ENCODE measurements at places on chromosomes 16 and 17.

DNA sequence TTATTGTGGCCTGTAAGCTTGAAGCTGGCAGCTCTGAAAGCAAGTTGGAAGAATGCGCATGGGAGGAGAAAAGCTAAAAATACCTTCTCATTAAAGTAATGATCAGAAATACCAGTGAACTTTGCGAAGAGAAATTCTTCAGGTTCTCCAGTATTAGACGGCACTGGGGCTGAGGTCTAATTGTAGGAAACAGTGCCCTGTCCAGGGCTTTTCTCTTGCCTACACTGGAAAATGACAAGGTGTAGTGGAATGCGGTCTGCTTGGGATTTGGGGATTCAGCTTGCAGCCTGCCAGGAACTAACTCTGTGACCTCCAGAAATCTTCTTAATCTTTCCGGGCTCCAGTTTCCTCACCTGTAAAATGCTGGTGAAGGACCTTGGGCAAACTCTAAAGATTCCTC, 53.3 kb upstream of the KCNJ16 start:
- no peak for DNase-seq

DNA sequence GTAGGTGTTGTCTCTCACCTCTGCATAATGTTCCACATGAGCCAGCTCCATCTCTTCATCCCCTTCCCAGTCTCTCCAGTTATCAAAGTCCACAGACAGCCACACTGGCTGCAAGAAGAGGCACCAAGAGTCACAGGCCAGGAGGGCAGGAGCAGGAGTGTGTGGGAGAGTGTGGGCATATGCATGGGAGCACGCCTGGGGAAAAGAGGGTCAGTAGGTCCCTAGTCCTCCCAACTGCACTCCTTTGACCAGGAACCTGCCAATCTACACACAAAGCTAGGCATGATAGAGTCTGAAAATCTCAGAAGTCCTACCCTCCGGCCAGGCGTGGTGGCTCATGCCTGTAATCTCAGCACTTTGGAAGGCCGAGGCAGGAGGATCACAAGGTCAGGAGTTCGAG, 7.3 kb upstream of the AARSD1 start:
- DNase-seq = no peak

DNA sequence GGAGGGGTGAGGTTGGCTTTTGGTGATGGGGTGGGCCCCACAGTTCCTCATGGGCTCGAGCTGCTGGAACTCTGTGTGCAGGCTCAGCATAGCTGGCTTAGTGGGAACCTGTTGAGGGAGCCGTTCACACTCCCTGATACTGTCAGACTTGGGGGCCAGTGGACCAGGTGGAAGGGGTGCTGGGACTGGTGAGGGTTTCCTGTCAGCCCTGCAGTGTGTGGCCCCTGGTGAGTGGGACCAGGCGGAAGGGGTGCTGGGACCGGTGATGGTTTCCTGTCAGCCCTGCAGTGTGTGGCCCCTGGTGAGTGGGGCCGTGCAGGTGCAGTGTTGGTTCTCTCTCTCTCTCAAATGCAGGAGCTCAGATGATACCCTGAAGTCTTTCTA, 45.1 kb upstream of the ZNF750 start:
- peak; percentile 56 for DNase-seq

DNA sequence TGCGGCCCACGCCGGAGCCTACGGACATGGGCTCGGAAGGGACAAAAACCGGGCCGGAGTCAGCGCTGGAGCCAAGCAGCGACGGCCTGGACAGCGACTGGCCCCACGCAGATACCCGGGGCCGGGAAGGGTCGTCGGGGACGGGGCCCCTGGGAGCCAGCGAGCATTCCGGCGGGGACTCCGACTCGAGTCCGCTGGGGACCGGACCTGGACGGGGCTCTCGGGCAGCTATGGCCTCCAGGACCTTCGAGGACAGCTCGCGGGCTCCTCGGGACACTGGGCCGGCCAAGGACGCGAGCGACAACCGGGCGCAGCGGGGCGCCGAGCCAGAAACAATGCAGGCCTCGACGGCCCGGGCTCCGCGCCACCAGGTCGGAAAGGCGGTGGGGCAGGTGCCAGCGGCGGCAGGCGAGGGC, 1.0 kb downstream of the MYO15B start:
- no peak for DNase-seq

DNA sequence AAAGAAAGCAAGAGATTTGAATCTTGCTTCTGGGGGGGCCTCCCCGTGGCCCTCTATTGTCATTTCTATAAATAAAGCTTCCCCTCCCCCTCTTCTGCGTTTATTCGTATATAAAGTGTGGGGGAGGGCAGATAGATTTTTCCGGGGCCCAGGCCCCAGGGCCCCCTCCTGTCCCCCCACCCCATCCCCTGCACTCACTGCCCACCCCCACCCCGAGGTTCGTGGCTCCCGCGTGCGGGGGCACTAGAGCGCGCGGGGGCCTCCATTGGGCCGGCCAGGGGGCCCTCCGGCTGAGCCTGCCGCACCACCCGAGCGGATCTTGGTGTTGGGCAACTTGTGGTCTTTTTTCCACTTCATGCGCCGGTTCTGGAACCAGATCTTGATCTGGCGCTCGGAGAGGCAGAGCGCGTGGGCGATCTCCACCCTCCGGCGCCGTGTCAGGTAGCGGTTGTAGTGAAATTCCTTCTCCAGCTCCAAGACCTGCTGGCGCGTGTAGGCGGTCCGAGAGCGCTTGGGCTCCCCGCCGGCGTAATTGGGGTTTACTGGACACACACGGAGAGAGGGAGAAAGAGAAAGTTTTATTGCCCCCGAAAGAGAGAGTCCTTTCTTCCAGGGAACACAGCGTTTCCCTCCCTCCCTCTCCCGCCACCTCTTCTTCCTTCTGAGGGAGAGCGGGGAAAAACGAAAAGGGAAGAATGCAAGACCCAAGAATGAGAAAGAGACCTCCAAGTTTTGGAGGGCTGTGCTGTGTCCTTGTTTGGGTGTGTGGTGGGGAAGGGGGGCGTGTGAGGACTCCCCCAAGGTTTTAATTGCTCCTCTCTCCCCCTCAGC, 1.5 kb downstream of the HOXB4 start:
- no peak for DNase-seq

GRCh38 chr16:1729445-1729844, 23.4 kb downstream of the MAPK8IP3 start:
- DNase-seq = no peak

DNA sequence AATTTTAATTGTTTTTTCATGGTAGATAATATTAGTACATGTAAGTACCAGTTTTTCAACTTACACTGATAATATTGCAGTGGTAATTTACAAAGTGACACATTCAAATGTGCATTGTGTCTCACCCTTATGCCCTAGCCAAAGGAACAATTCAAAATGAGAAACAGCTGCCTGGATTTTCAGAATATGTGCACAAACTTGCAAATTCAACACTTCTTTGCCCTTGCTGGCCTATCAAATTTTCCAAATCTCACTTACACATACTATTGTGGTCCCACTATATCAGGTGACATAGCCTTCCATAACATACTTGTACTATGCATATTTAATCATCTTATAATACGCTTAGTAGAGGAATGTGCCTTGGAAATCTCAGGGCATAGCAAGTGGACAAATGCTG, 32.6 kb upstream of the LRRC37A3 start:
- no peak for DNase-seq

Data from CD4-positive, alpha-beta T cell treated with Interleukin-12 subunit alpha and Interleukin-12 subunit beta, for 1 hour (primary cell).